ENCODE measurements at places on chromosomes 11 and 22. TPM values are rescaled to one million over a fixed set of nuclear protein-coding genes. Genes with fewer than 3 reads are reported as not detected.

GRCh38 chr22:19471572-19471971 is 7.4 kb downstream of the UFD1 start:
- DNase-seq: no peak

DNA sequence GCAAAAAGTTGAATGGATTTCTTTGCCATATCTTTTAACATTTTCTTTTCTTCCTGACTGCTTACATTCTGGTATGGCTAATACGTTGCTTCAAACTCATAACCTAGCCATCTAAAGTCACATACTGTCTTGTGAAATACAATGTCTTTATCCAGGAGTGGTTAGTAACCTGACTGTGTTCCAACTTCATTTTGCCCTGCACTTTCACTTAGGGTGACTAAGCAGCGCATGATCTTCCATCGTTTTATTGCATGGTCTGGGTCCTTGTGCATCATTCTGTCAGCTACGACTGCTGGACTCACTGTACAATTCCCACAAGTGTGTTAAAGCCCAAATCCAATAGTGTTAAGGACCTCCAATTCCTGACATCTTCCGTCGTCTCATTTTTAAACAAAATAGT is 403.2 kb downstream of the NTM start:
- DNase-seq: no peak

GRCh38 chr11:126497581-126498122 is 142.2 kb downstream of the ST3GAL4 start:
- no peak for DNase-seq

GRCh38 chr11:110075105-110075846 is 17.9 kb upstream of the ZC3H12C start:
- no peak for DNase-seq

DNA sequence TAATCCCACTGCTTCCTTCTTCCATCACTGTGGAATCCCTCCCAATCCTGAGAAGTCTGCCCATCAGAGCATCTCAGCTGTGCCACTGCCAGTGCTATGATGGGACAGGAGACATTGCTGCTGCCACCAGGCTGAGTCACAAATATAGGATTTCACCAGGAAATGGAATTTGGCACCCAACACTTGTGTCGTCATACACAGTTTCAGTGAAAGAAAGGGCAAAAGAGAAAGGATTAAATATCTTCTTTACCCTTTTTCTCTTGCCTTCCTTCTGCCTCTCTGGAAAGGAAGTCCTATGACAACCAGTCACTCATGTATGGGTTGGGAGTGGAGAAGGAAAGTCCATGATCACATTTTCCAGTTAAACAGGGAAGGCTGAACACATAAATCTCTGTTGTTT is 133.4 kb downstream of the SPON1 start:
- no peak for DNase-seq

OR5A1 gene
- not detected for total RNA-seq

CTSF gene
- total RNA-seq: 109 TPM

CCDC73 gene
- not detected for total RNA-seq

DEFB131B gene
- not detected for total RNA-seq

Data from lower leg skin (tissue), 4 donors.